ENCODE measurements at places on chromosomes 6 and 20. TPM values are rescaled to one million over a fixed set of nuclear protein-coding genes. Genes with fewer than 3 reads are reported as not detected.

DNA sequence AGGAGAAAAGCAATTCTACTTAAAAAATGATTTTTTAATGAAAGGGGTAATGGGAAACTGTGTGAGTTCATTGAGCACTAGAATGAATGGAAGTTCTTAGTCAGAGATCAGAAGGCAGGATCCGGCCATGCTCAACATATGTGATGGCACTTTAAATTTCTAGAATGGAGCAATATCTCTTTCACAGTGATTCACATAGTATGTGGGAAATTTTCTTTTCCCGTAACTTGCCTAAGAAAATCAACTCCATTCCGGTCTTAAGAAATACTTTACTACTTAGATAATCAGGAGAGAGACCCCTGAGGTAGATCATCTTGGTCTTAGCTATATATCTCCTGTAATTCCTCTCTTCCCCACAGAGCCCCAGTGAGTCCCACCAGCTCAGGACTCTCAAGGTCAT, 131.8 kb downstream of the SCML4 start:
- no peaks in the 10 kb centered on the region for H3K36me3 ChIP-seq
- no peak overlapping the region for H3K27ac ChIP-seq
- no peaks in the 10 kb centered on the region for H3K27me3 ChIP-seq
- no peak overlapping the region for H3K4me3 ChIP-seq

DNA sequence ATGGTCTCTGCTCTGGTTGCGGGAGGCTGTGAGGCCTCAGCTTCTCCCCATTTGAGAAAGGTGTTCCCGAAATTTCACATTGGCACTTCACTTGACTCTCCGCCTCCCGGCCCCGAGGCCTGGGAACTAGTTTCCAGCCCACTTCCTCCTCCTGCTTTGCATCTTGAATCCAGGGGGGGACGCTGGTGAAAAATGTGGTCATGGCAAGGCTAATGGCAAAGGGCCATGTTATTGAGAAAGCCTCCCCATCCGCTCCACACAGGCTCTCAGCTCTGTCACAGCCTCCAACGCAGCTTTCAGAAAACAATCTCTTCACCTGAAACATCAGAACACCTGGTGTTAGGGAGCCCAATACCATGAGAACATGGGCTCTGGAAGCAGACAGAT, 5.6 kb downstream of the PLAGL2 start:
- peak; percentile 42 for DNase-seq
- peak overlapping the region; percentile 24 for H3K27ac ChIP-seq
- peaks cover 45% of the 10 kb centered on the region for H3K36me3 ChIP-seq
- no peaks in the 10 kb centered on the region for H3K27me3 ChIP-seq

DNA sequence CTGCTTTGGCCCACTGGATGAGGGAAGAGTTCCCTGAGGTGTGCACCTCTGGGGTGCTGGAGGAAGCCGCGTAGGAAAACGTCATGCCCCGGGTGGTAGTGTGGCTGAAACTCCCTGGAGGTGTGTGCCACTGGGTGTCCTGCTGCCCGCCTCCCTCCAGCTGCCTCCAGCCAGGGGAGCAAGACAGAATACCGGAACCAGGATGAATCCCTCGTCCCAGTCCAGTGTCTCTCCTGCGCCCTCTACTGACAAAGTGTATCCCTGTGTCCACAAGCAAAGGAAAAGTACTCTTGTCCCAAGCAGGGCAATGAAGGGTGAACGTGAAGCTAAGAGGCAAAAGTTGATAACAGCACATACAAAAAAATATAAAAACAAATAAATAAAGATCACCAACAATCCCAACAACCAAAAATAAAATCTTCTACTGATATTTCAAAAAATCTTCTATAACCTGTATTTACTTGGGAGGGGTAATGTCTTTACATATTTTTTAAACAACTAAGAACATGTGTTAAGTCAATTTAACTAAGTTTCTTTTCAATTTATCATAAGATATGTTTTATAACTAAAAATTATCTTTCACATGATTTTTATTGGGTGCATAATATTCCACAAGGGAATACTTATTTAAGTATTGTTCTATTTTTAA, 437.6 kb downstream of the MAFB start:
- no peaks in the 10 kb centered on the region for H3K36me3 ChIP-seq
- no peaks in the 10 kb centered on the region for H3K27me3 ChIP-seq
- no peaks in the 10 kb centered on the region for H3K4me1 ChIP-seq
- H3K27ac ChIP-seq: no peak overlapping the region

DNA sequence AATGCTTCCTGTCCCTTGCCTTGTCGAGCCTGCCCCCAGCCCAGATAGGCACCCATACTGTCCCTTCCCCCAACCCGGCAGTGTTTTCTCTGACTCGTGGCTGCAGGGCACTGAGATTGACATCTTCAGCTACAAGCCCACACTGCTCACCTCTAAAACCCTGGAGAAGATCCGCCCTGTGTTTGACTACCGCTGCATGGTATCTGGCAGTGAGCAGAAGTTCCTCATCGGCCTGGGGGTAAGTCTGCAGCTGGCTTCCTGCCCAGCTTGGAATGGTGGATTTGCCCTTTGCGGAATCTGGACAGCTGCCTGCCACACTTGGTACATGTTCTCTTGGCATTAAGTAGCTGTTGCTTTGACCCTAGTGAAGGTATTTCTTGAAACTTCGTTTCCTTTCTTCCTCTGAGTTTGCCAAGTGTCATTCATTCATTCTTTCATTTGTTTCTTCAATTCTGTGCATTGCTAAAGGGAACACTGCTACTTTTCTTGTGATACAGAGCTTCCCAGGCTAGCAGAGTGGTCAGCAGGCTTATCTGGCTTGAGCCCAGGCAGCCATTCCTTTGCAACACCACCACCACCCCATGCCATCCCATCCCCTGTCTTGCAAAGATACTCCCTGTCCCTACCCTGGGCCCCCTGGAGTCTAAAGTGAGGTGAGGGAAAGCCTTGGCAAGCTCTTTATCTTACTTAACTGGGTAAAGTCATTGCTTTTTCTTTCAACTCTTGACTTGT, 26.2 kb downstream of the CCDC167 start:
- H3K36me3 ChIP-seq: peaks cover 67% of the 10 kb centered on the region
- H3K27ac ChIP-seq: no peak overlapping the region
- no peaks in the 10 kb centered on the region for H3K27me3 ChIP-seq
- DNase-seq: peak; percentile 57

DNA sequence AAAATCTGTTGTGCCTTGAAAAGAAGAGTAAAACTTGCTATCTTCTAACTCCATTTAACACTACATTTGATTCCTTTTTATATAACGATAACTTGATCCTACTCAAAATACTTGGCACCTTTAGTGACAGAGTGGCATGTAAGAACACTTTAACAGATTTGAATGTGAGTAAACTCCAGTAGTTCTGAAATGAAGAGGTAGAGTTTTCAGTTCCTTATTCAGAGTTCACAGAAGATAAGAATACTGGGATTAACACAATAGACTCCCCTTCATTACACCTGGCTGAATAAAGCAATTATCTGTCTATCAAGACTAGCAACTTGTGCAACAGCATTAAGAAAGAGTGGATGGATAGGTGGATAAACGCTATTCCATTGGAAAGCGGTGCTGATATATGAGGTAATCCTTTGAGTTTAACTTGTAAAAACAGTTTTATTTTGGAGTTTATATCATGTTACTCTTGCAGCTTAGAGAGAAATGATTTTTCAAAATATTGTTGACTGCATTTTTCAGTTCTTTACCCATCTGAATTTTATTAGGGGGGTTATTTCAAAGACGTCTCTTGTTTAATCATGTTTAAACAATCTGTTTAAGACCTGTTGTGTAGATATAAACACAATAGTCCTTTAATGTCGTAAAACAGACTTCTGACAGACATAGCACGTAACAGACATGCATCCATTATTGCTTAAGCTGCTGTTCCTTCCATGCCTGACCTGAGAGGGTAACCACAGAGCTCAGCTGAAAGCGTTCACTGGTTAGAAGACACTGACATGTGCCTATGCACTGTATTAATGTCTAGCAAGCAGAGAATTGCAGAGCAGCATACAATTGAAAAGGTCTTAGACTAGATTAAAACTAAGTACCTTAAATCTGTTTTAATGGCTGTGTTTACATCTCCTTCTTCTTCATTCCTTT, 102.4 kb upstream of the SUPT3H start:
- no peaks in the 10 kb centered on the region for H3K36me3 ChIP-seq
- H3K27ac ChIP-seq: no peak overlapping the region
- no peaks in the 10 kb centered on the region for H3K4me1 ChIP-seq
- no peak overlapping the region for H3K4me3 ChIP-seq

- H3K27me3 ChIP-seq: no peaks in the 10 kb centered on the region
- peaks cover 18% of the 10 kb centered on the region for H3K4me1 ChIP-seq
- peak; percentile 91 for DNase-seq
- H3K36me3 ChIP-seq: no peaks in the 10 kb centered on the region
These were observed 45.9 kb downstream of the FGD2 start for GRCh38 chr6:37051138-37052026.

DNA sequence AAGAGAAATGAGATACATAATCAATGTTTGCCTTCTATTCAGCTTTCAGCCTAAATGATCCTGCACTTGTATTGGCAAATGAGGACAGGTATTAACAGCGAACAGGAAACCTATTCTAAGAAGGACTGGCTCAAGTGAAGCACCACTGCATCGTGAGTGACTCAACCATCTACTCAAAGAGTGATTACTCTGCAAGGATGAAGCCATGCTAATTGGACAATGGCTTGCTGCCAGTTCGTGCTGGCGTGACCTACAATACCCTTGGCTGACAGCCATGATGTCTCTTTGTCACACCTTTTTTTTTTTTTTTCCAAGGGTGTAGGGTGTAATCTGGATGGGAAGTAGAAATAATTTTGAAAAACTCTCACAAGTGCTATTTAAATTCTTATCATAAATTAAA, 104.9 kb downstream of the GJA10 start:
- no peak overlapping the region for H3K4me3 ChIP-seq
- H3K27me3 ChIP-seq: no peaks in the 10 kb centered on the region
- no peaks in the 10 kb centered on the region for H3K4me1 ChIP-seq
- H3K36me3 ChIP-seq: no peaks in the 10 kb centered on the region
- DNase-seq: peak; percentile 25

DNA sequence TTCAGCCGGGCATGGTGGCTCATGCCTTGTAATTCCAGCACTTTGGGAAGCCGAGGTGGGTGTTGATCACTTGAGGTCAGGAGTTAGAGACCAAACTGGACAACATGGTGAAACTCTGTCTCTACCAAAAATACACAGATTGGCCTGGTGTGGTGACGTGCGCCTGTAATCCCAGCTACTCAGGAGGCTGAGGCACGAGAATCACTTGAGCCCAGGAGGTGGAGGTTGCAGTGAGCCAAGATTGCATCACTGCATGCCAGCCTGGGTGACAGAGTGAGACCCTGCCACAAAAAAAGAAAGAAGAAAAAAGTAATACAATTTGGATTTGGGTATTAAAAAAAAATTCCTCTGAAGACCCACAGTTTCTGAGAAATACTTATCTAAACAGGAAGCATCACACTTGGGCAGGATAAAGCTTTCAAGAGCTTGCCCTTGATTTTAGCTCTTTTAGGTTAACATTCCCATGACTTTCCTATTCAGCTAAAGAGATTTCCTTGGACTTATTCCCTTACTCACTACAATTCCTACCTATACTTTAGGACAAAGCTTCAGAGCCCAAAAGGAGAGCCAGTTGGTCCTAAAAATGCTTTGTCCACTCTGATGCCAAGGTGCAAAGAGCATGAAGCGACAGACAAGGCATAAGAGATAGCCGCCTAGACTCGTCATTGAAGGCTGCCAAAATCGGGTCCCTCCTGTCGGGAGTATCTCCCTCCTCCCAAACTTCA, 1.9 kb downstream of the ELOVL2 start:
- DNase-seq: no peak
- H3K36me3 ChIP-seq: no peaks in the 10 kb centered on the region
- H3K27me3 ChIP-seq: peaks cover 34% of the 10 kb centered on the region
- no peak overlapping the region for H3K4me3 ChIP-seq
- no peak overlapping the region for H3K27ac ChIP-seq
- peaks cover 5% of the 10 kb centered on the region for H3K4me1 ChIP-seq

EYS gene
- polyA plus RNA-seq: 0.04 TPM

FABP7 gene
- polyA plus RNA-seq: not detected

Data from adrenal gland (tissue), 19 donors.